ENCODE measurements at places on chromosomes 2 and 18. TPM values are rescaled to one million over a fixed set of nuclear protein-coding genes. Genes with fewer than 3 reads are reported as not detected.

Gene ZSWIM2
- total RNA-seq: under 0.01 TPM

Gene RNF149
- total RNA-seq: 44.7 TPM

Gene TRIM43
- total RNA-seq: not detected

Gene CKAP2L
- 0.26 TPM for total RNA-seq

Gene MATN3
- 2.3 TPM for total RNA-seq

Gene CASP10
- 8.1 TPM for total RNA-seq

Gene TUBA4B
- total RNA-seq: not detected

Gene CNGA3
- total RNA-seq: under 0.01 TPM

Gene OTOS
- not detected for total RNA-seq

Gene MALT1
- 18.0 TPM for total RNA-seq

Gene FSHR
- total RNA-seq: not detected

Gene ACMSD
- not detected for total RNA-seq

Gene YES1
- 49.5 TPM for total RNA-seq

Gene BOK
- total RNA-seq: 42.4 TPM

Gene MC2R
- not detected for total RNA-seq

Gene DPYSL5
- not detected for total RNA-seq

Gene SAG
- not detected for total RNA-seq

Gene ANKMY1
- total RNA-seq: 7.4 TPM
